Aorta (tissue), 5 donors: ENCODE measurements at places on chromosomes 12 and 14.

- no peak for DNase-seq
Observed at GRCh38 chr12:132837693-132838409, 9.2 kb upstream of the GOLGA3 start.

GRCh38 chr12:85186236-85186635 is 93.8 kb upstream of the ALX1 start:
- DNase-seq: no peak

DNA sequence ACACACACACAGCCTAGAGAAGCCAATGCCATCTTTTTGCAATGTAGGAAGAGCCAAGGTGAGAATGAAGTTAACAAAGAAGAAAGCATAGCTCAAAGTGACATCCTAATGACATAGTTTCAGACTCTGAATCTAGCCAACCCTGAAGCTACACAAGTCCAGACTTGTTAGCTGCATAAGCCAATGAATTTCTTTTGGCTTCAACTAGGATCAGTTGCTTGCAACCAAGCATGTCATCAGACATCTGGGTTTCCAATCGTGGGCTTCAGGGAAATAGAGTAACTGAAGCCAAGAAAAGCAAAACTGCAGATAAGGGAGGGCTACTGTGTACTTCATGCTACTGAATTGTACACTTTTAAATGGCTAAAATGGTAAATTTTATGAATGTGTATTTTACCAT is 4.4 kb upstream of the GPHN start:
- DNase-seq: no peak

- DNase-seq: no peak
Observed at GRCh38 chr12:96176575-96176974, 17.6 kb upstream of the ELK3 start.

DNA sequence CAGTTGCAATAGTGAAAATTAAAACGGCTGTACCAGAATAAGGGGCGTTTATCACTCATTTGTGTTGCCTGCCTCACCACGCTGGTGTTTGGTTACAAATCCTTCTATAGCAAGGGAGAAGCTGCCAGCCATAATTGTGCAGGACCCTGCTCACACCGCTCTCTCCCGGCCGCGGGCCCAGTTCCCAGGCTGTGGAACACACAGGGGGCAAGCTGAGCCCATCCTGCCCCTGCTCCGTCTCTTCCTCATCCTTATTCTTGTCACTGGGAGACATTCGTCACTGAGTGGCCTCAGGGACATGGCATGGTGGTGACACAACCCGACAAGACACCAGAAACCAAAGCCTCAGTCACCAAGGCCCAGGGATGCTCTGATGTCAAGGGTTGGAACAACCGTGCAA is 116.3 kb upstream of the FKBP4 start:
- peak; percentile 32 for DNase-seq

DNA sequence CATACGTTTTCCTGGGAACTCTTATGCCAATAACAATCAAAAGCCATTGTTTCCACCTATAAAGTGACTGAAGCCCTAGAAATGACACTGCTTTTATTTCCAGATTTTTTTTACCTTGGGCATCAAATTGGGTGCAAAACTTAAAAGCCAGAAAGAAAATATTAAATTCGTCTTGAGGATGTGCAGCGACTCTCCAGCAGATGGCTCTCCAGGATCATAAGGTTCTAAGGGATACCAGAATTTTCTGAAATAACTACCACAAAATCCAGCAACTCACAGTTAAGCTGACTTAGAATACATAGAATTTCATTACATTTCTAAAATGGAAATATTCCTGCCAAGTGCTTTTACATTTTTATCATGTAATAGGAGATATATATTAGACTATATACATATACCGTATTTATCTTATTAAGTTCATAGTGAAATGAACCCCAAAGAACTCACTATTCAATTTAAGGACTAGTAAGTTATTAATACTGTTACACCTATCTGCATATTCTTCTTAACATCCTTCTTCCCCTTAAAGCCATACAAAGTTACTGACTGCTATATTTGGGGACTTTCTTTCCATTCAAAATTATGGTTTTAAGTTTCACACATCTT is 44.0 kb downstream of the ARMH4 start:
- DNase-seq: no peak
